H7 (cell line): ENCODE measurements at places on chromosomes 1 and 21.

DNA sequence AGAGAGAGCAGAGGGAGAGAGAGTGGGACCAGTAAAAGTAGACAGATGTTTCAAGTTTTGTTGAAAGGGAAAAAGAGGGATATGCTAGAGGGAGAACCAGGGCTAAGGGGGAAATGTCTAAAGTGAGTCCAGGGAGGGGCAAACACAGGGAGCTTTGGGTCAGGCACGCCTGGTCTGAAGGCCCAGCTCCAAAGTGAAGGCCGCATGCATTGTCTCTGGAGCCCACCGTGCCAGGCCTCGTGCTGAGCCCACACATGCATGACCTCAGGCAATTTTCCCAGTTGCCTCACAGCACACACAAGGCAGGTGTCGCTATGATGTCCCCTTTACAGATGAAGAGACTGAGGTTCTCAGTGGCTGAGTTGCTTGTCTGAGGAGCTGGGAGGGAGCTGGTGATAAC lies 16.0 kb downstream of the KIF17 start:
- DNase-seq = no peak

DNA sequence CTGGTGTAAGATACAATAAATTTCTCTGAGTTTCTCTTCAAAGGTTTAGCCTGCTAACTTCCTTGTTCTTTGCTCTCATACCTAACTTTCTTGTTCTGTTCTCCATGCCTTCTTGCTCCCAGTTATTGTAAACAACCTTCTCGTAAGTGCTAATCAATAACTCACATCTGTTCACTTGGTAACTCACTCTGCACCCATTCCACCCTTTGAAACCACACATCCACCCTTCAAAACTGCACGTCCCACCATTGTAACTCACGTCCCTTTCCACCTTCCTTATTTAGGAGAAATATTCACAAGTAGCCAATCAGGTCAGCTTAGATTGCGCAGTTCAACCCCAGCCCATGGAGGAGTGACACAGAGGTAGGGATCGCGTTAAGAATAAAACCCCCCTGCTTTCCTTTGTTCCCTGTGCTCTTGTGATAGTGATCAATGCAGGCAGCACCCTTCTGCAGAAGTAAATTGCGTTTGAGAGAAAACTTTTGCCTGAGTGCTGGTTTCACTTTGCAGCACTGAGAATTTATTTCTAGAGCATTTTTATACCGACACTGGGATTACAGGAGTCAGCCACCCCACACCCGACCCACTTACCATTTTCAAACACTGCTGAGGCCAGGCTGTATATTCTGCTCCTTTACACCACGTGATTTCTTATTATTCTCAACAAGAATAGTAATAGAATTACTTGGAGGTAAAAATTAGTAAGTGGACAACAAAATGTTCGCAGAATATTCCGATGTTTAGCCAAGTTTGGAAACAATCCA lies 789.2 kb upstream of the RGS18 start:
- no peak for DNase-seq

DNA sequence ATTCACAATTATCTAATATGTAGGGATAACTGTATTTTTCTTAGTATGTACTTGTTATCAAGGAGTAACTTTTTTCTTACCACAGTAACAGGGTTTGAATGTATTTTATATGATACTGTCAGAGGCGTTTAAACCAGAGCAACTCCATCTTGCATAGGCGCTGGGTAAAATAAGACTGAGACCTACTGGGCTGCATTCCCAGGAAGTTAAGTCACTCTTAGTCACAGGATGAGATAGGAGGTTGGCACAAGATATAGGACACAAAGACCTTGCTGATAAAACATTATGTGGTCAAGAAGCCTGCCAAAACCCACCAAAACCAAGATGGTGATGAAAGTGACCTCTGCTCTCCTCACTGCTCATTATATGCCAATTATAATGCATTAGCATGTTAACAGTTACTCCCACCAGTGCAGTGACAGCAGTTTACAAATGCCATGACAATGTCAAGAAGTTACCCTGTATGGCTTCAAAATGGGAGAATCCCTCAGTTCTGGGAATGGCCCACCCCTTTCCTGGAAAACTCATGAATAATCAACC lies 64.8 kb downstream of the RPE65 start:
- DNase-seq = no peak

GRCh38 chr1:196148367-196148970 lies 459.8 kb downstream of the KCNT2 start:
- no peak for DNase-seq

DNA sequence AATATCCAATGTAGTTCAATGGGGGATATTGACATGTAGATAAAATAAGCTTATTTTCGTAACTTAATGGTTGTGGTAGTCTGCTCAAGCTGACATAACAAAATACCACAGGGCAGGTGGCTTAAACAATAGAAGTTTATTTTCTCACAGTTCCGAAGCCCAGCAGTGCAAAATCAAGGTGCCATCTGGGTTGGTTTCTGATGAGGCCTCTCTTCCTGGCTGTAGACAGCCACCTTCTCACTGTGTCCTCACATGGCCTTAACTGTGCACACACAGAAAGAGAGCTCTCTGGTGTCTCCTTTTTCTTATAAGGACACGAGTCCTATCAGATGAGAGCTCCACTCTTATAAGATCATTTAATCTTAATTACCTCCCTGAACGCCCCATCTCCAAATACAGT lies 64.8 kb upstream of the IPO9 start:
- no peak for DNase-seq

GRCh38 chr1:26693599-26694572 lies 1.9 kb upstream of the ARID1A start:
- DNase-seq = no peak

- DNase-seq = no peak
Measured at GRCh38 chr1:85157436-85157835, 43.4 kb downstream of the SYDE2 start.

DNA sequence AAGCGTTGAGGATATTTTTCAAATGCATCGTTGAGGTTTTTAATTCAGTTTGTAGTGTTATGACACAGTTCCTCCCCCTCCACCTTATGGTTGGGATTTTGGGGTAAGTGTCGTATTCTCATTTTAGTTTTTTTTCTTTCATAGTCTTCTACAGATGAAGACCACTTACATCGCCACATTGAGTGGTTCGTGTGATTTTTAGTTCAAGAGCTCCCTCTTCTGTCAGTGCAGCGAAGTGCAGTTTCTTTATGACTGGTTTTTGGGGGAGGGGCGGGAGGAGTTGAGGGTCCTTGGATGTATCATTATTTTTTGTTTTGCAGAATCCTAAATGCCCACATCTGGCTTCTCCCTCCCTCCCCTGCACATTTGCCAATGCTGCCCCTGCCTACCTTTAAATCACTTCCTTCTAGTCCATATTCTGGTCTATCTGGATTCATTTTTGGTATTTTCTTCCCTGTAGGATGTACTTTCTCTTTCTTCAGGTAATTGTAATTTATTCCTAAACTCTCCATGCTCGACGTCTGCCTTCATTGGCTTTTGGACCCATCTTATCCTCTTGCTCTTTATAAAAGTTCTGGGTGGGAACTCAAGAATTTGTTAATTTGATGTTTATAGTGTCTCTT lies 433.1 kb downstream of the CAMTA1 start:
- DNase-seq = peak; percentile 79
